ENCODE measurements at places on chromosomes 7 and 10.

- DNase-seq, result no peak
Observed at GRCh38 chr7:108093851-108094331, 36.3 kb downstream of the LAMB4 start.

DNA sequence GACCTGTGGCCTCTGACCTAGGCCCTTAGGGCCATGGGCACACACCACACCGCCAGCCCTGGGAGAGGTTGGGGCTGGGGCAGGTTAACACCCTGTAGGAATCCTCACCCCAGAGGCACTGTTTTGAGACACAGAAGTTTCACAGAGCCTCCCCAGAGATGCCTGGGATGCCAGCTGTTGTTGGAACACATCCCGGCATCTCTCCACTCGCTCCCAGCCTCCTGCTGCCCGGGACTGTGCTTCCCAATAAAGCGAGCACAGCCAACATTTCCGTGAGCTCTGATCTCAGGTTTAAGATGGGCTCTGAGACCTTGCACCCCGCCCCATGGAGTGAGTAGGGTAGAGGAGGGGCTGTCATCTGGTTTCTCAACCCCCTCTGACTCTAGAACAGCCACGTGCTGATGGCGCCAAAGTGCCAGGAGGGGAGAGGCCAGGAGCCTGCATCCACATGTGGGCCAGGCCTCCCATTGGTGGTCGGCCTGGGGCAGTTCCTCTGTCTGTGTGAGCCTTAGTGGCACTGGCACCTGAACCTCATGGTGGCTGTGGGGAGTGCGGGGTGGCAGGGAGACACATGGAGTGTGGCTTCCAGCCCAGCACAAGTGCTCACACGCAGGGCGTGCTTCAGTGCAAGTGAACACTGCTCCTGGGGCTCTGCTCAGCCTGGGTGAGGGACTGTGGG lies 54.7 kb downstream of the RASGEF1A start:
- DNase-seq, result no peak

- DNase-seq, result no peak
Observed at GRCh38 chr10:79148452-79149344, 79.9 kb downstream of the ZMIZ1 start.

DNA sequence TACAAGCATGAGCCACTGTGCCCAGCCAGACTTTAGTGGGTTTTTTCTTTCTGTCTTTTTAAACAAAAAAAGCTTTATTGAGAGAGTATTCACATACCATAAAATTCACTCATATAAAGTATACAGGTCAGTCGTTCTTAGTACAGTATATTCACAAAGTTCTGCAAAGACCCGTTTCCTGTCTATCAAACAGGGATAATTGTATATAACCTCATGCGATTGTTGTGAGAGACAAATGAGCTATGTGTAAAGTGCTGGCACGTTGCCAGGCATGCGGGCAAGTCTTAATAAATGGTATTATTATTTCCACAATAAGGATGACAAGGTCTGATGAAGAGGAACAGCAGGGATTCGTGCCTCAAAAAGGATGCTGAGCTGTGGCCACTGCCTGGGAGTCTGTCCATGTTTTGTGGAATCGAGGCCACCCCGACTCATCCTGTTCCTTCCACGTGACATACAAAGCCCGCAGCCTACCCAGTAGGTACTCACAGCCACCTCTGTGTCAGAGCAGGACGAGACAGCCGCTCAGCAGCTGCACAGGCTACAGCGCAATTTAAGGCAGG lies 51.6 kb downstream of the SMKR1 start:
- no peak for DNase-seq

GRCh38 chr10:21364196-21365114 lies 161.0 kb downstream of the SKIDA1 start:
- DNase-seq, result no peak

DNA sequence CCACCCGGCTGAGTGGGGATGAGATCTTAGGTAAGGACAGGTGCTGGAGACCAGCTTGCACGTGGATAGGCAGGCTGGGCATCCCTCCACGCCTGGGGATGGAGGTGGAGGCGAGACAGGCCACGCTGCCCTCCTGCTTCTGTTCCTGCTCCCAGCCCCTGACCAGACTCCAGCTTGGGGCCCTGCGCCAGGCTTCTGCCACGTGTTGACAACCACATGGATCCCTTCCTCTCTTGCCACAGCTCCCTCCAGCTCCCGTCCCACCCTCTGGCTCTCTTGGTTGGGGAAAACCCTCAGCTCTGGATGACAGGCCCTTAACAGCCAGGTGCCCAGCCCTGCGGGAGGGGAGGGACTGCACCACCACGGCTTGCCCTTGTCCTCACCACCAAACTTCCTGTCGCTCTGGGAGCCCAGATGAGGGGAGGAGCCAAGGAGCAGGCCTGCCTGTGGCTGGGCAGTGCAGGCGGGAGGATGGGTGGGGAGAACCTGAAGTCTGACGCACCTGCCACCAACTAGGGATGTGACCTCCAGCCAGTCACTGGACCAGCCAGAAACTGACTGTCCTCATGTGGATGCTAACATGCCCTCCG lies 36.0 kb downstream of the KCNH2 start:
- no peak for DNase-seq

GRCh38 chr10:91453535-91453934 lies 43.4 kb downstream of the HECTD2 start:
- no peak for DNase-seq

DNA sequence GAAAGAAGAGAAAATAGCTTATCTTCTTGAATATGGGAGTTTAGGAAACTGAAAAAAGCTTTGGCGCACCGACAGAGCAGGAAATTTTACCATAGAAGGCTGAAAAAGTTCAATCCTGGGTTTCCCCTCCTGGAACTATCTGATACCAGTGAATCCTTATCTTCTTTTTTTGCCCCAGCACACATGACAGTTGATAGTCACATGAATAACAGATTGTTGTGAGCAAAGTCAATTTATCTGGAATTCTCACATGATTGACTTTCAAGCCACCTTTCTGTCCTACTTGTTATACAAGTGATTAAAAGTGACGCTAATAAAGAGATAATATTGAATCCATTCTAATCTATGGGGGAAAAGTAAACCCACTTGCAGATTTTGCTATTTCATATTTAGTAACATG lies 365.8 kb upstream of the NPVF start:
- no peak for DNase-seq

- DNase-seq, result no peak
Observed at GRCh38 chr7:2437136-2437535, 33.7 kb downstream of the CHST12 start.
